ENCODE measurements at places on chromosomes 1 and 21.

- peak; percentile 66 for DNase-seq
Observed at GRCh38 chr1:161792740-161793139, 26.6 kb downstream of the ATF6 start.

GRCh38 chr1:156693848-156694689 is 11.3 kb downstream of the CRABP2 start:
- no peak for DNase-seq

DNA sequence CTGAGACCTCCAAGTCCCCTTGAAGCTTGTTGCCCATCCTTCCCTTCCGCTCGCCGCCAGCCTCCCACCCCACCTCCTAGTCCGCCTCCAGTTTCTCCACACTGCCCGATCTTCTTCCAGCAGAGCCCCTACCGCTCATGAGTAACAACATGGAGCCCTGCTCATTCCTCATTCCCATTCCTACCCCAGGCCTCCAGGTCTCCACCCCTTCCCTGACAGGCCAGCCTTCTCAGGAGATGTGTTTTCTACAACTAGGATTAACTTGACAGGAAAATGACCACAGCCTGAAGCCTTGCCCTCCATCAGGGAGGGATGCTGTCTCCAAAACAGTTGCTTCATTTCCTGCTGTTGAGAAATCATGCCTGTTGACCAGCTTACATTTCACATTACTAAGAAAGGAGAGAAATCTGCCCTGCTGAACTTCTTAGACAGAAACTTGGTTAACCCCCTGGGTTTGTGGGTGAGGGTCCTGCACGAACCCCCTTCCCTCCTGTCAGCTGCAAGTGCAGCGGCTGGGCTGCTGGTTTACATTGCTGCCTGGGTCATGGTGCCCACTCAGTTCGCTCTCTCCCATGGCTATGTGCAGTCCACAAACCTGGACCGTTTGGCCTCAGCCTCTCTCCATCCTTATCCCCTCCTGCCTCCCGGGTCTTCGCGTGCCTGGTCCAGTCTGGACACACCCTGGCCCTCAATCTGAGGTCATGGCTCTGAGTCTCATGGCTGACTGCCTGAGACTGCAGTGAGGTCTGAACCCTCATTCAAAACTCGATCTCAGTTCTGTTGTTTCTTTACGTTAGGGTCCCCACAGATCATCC is 16.1 kb upstream of the CHI3L1 start:
- no peak for DNase-seq

- DNase-seq: no peak
Observed at GRCh38 chr1:7388488-7389185, 382.5 kb upstream of the VAMP3 start.

DNA sequence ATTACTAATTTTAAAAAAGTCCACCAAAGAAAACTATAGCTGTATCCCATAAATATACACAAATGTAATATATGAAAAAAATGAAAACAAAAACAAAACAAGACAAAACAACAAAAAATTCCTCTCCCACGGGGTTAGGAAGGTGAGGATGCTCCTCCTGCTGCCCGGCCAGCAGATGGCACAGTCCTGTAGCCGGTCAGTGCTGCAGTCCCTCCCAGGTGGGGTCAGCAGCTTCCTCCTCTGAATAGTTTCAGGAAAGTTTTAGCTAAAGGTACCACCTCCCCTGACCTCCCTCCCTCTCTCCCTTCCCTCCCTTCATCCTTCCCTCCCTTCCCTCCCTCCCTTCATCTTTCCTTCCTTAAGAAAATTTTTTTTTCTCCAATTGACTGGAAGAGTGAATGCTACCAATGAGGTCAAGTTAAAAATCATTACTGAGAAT is 67.8 kb upstream of the BCL10 start:
- DNase-seq: peak; percentile 13

DNA sequence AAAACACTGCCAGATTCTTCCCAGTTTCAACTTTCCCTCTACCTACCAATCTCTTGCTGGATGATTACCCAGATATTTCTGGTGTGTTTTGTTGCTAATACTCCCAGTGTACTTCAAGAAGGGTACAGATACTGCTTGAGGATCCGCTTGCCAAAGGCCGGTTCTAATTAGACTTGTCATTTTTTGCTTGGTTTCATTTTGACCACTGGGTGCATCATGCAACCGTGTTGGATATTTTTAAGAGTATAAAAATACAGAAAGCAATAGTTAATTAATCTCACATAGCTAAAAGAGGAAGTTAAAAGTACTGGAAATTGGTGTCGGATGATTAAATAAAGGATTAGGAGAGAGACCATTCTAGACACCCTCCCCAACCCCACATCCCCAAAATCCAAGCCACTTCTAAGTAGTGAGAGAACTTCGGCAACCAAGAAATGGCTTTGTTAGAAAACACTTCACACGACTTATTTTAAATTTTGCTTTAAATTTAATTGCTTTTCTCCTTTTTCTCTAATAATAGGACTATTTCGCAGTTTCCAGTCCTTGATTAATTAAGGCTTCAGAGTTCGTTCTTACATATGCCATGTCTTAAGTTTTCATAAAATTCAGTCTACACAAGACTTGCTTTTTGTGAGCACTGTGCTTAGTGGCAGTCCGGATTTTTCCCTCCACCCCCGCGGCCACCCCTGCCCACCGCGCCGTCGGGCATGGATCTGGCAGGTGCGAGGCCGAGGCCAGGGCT is 2.5 kb upstream of the CDKN2C start:
- DNase-seq: peak; percentile 61

DNA sequence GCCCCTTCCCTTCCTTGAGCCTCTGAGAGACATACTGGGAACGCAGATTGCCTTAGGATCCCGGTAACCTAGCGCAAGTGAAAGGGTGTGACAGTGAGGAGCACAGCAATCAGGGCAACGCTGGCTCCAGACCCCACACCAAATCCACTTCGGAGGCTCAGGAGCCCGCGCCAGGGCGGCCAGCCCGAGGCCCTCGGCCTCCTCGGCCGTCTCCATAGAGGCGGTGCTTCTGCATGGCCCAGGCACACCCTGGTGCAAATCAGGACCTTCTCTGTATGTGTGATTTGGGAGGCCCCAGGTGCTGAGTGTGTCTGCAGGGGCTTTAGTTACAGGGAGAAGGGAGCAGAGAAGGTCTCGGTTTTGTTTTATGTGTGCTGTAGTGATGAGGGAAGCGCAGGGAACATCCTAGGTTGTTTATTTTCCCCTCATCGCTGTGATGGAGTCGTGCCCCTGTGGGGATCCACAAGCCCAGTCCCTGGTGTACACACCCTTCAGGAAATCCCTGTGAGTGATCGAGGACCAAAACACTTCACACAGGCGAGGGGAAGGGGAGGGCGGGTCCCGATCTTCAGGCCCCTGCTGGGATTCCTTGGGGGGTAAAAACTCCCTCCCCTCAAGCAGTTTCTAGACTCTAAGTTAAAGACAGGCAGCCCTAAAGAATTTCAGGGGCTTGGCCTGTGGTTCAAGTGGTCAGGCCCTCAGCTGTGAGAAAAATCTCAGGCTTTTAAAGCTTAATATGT is 9.4 kb downstream of the KIAA1614 start:
- peak; percentile 16 for DNase-seq

- DNase-seq: no peak
Observed at GRCh38 chr1:221806236-221806635, 64.3 kb upstream of the DUSP10 start.

DNA sequence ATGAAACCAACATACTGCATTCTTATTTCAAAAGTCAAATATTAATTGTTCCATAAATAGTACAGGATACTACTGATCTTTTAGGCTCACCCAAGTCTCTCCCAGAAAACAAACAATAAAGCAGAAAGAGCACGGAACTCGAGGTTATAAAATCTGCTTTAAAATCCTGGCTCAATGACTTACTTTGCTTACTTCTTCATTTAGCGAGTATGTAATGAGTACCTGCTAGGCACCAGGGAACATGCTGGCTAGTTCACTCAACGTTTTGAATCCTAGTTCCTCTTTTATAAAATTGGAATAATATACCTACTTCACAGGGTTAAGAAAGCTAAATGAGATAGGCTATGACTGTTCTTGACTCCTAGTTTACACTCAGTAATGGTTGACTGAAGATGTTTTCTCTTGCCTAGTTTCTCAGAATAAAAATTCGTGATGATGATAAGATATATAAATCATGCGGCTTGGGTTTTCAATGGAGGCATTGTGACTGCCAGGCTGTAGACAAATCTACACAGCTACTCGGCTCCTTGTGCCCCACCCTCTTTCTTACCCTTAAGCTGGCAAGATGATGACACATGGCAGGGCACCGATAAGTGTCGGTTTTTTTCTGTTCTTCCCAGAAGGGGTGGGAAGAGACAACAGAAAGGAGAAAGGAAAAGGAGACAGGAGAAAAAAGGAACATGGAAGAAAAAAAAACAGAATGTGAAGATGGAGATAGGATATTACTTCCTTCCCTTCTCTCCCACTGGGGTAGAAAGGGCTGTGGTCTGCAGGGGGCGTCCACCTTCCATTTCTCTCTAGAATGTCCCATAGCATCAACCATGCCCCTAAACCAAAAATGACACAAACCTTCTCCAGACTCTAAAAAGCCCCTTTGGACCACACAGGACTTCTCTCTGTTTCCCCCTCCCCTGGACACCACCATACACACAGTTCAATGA is 507.1 kb downstream of the SMYD3 start:
- peak; percentile 35 for DNase-seq

GRCh38 chr1:3027611-3028371 is 6.5 kb downstream of the ACTRT2 start:
- DNase-seq: no peak

- no peak for DNase-seq
Observed at GRCh38 chr21:33030633-33031032, 4.9 kb downstream of the OLIG2 start.

DNA sequence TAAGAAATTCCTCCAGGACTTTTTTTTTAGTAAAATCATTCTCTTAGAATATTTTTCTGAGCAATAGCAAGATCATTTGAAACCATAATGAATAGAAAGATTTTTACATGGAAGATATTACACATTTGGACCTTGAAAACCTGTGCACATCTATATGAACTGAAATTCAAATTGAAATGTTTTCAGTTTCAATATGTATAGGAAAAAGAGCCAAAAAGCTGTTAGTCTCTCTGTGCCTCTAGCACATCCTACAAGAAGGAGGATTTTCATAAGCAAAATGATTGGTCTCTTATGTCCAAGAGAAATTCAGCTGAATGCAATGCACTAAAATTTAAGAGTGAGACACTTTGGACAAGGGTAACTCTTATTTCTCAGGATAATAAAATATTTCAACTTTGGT is 8.2 kb downstream of the HMCN1 start:
- DNase-seq: no peak

GRCh38 chr1:178528228-178528952 is 15.5 kb downstream of the TEX35 start:
- DNase-seq: no peak

DNA sequence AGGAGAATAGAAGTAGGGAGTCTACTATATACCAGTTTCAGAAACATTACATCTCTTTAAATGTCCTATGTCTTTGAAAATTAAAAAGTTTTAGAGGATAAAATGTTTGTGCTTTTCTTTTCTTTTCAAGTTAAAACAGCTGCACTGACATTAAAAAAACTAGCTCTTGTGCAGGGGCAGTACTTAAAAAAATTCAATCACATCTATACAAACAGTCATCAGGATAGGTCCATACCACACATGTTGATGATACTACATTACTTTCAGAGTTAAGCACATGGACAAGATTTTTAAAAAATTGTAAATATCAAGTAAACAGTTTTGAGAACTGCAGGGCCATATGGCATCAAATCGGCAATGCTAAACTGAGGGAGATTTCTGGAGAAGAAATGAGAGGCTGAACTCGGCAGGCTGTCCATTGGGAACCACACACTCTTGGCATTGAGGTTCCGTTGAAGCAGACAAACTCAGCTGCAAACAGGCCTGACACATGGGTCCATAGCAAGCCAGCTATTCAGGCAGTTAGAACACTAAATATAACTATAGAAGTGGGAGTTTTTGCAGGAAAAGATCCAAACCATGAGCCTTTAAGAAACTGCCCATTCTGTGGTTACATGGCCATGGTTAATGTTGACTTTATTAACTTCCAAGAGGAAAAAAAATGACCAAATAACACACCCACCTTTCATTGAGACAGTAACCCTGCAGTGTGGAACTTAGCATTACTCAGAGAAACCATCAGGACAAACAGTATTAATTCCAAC is 84.5 kb upstream of the BCL10 start:
- no peak for DNase-seq

GRCh38 chr1:244712669-244713068 is 59.7 kb downstream of the DESI2 start:
- DNase-seq: no peak

- DNase-seq: peak; percentile 78
Observed at GRCh38 chr1:17502326-17502778, 37.1 kb upstream of the ARHGEF10L start.

DNA sequence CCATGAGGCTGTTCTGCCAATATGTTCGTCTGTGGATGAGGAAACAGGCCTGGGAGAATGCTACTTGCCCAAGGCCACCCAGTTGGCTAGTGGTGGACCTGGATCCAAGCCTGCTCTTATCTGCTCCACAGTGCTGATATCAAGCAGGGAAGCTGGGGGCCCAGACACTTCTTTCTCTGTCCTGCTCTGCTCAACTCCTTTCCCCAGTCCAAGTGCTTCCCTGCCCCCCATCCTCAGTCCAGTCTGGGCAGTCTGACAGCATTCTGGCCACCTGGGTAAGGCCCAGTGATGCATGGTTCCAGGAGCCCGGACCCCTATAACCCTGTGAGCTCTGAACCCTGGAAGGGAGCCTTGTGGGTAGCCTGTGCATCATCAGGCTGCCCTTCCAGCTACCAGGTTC is 4.2 kb upstream of the PAQR7 start:
- DNase-seq: no peak

DNA sequence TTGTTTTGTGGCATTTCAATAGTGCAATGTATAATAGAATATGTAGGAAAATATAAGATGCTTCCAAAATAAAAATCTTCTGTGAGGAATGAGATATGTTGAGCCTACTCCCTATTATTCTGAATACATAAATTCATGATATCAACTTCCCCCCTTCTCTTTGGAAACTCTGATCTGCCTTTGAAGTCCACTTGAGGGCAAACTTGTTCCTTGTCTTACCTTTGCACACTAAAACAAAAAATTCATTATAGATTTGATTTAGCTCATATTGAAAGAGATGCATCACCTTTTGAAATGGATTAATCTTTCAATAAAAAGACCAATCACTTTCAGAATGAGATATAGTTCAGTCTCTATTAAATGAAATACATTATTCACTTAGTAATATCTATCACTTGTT is 580.7 kb upstream of the ADGRL4 start:
- DNase-seq: no peak

- no peak for DNase-seq
Observed at GRCh38 chr1:37167479-37167878, 133.2 kb upstream of the GRIK3 start.

DNA sequence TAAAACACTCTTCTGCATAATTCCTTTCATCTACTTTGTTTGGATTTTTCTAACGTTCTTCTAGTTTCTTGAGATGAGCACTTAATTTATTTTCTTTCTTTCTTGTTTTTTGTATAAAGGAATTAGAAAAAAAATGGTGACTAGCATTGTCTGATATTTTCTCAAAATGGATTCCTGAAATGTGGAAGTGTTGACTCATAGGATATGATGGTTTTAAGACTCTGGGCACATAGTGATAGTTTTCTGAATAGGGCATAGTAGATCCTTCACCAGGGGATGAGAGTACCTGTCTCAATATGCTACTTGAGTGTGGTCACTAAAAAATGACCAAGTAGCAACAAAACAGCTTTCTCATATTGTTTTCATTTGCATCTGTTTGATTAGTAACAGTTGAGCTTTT is 100.9 kb downstream of the PEX14 start:
- DNase-seq: no peak

GRCh38 chr1:41173651-41174050 is 68.5 kb downstream of the SCMH1 start:
- DNase-seq: no peak

GRCh38 chr1:228083871-228084278 is 1.4 kb downstream of the ARF1 start:
- DNase-seq: no peak

GRCh38 chr21:35697321-35697808 is 363.0 kb downstream of the SETD4 start:
- DNase-seq: peak; percentile 57
